ENCODE measurements at places on chromosomes 6 and 20.

DNA sequence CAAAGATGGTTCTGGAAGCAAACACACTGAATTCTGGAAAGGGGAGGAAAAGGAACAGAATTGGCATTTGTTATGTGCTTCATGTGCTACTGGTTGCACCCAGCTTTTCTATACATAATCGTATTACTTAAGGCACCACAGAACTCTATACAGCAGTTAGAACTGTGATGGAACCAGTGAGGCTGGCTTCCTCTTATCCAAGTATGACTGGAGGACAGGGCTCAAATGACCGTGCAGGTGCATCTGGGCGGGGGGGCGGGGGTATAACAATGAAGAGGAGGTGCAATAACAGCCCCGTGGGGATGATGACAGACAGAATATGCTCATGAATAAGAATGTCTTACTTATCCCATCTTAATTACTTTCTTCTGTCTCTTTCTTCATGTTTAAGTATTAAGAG lies 144.2 kb downstream of the BTBD9 start:
- no peak for DNase-seq

DNA sequence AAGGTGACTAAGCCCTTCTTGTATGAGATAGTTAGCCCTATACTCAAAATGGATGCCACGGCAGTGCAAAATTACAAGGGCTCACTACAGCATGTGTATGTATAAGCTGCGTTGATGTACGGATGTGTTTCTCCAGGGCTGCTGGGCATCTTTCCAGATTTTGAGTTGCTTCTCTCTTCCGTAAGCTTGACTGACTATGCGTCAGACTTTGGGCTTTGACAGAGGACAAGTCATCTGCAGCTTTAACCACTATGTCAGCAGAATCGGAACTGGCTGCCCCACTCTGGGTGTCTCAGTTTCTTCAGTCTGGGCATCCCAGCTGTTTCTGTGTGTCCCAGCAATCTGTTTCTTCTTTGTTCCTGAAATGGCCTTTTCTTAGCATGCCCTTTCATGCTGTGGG lies 241.6 kb downstream of the BTBD3 start:
- no peak for DNase-seq

- no peak for DNase-seq
Observed at GRCh38 chr6:37506479-37506878, 6.8 kb upstream of the CCDC167 start.

GRCh38 chr6:2558861-2559801 lies 191.6 kb downstream of the MYLK4 start:
- DNase-seq: no peak

- DNase-seq: no peak
Observed at GRCh38 chr20:54476169-54477009, 996 bp downstream of the DOK5 start.

- no peak for DNase-seq
Observed at GRCh38 chr6:31227143-31227542, 44.7 kb downstream of the HLA-C start.

GRCh38 chr6:43335469-43335868 lies 26.8 kb upstream of the CRIP3 start:
- DNase-seq: no peak

GRCh38 chr6:782141-782540 lies 89.2 kb upstream of the EXOC2 start:
- DNase-seq: no peak

GRCh38 chr6:38137608-38138265 lies 318.2 kb downstream of the ZFAND3 start:
- DNase-seq: no peak

DNA sequence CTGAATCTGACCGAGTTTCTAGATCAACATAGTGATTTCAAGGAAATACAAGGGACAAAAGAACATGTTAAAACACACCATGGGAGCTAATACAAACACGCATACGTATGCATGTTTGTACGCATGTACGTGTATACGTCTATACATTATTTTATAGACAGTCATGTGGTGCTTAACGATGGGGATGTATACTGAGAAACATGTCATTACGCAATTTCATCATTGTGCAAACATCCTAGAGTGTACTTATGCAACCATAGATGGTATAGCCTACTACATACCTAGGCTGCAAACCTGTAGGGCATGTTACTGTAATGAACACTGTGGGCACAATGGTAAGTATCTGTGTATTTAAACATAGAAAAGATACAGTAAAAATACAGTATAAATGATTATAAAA lies 25.0 kb upstream of the NELFCD start:
- no peak for DNase-seq

DNA sequence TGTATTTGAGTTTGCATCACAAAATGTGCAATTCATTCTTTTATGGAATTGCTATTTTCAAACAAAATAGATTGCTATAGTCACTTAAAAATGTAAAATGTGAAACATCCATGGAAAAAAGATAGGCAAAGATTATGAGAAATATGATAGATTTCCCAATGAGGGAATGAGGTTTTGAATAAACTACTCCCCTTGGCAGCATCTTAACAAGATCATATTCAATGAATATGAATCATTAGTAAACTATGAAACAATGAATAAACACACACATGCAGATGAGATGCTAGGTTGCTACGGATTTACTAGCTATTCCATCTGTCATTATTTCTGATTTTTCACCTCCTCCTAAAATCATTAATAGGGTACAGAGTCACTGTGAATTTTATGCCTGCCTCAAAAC lies 401.8 kb downstream of the PHF3 start:
- DNase-seq: no peak

DNA sequence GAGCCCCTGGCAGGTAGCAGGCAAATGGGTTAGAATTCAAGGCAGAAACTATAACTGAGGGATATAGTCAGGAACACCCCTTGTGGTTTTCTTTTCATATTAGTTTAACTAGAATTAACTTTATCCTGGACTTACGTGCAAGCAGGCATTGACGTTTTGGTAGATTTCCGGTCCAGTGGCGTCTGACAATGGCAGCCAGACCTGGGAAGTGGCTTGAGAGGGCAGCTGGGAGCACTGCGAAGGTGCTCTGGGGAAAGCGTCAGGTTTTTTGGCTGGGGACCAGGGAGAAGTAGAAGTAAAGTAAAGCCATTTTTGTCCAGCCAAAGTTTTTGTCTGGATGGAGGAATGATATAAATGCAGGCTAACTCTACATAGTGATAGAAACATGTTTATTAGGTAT lies 8.4 kb upstream of the ACSS1 start:
- no peak for DNase-seq

DNA sequence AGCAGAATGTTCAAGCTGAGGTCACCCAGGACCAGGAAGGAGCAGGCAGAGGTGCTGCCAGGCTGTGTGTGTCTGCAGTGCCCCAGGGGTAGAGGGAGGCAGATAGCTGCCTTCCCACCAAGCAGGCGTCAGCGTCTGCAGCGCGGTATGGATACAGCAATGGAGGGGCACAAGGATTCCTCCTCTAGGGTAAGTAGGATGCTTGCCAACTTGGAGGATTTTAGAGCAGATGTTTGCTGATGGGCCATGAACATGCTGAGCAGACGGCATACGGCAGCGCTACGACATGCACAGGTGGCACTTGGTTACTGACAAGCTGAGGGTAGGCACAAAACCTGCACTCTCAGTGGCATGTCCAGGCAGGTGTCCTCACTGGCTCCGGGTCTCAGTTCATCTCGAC lies 48.1 kb downstream of the PSMG4 start:
- no peak for DNase-seq

- DNase-seq: no peak
Observed at GRCh38 chr6:119974430-119975159, 625.0 kb upstream of the MAN1A1 start.

- DNase-seq: no peak
Observed at GRCh38 chr6:20238688-20239587, 26.7 kb upstream of the MBOAT1 start.

DNA sequence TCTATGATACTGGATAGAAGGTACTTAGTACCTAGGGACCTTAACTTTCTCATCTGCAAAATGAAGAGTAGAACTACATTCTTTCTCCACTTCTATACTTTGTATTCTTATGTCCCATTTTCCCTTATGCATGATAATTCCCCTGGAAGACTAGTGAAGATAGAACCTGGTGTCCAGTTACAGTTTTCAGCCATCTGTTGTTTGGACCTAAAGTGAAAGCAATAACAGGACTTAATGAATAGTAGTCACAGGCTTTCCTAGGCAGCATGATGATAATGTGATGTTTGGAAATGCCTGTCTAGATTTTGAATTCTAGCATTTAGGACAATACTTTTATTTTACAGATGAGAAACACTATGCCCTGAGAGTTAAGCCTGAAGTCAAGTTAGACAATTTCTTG lies 153.8 kb downstream of the RIMS1 start:
- DNase-seq: no peak

GRCh38 chr6:27617700-27618689 lies 145.1 kb upstream of the ZNF184 start:
- DNase-seq: no peak

- DNase-seq: no peak
Observed at GRCh38 chr6:80341330-80341729, 234.9 kb downstream of the BCKDHB start.

GRCh38 chr6:5684320-5685053 lies 322.2 kb downstream of the NRN1 start:
- no peak for DNase-seq

- DNase-seq: peak; percentile 29
Observed at GRCh38 chr6:72824833-72825232, 203.0 kb downstream of the KCNQ5 start.

DNA sequence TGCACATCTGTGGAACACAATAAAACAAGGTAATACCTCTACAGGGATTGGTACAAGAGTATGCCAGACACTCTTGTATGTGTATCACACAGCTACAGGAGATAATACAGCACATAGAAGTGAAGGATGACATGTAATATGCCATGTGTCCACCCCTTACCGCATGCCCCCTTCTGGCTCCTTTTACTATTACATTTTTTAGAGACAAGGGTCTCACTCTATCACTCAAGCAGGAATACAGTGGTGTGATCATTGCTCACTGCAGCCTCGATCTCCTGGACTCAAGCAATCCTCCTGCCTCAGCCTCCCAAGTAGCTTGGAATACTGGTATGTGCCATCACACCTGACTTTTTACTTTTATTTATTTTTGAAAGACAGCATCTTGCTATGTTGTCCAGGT lies 4.2 kb upstream of the NCR3 start:
- peak; percentile 81 for DNase-seq

GRCh38 chr6:84492241-84493165 lies 265.1 kb upstream of the CEP162 start:
- no peak for DNase-seq

DNA sequence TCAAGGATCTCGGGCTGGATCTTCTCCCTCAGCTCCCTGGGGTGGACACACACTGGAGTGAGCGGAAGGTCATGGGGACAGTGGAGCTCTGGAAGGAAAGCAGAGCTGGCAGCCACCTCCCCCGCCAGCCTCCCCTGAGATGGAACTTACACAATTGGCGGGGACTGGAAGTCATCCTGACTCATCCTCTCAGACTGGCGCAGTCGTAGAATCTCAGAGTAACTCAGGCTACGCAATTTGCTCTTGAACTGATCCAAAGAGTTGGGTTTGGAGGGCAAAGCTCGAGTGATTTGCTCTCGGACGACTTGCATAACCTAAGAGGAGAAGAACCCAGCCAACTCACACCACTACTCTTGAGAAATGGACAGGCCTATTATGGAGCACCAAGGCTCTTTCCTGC lies 34.8 kb downstream of the ELMO2 start:
- DNase-seq: peak; percentile 60

DNA sequence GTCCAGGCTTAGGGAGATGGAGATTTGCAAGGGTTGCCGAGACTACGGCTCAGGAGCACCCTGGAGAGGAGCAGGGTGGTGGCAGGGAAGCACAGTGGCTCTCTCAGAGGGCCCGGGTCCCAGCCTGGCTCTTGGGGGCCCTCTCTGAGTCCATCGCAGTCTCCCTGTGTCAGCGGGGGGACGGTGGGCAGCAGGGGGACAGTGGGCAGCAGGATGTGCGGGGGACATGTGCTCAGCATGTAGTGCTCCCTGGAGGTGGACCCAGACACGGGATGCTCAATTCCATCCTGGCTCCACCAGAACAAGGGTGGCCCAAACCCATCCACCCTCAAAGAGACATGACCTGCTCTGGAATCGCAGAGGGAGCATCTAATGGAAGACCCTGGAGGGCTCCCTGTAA lies 43.0 kb upstream of the ZBP1 start:
- DNase-seq: no peak

DNA sequence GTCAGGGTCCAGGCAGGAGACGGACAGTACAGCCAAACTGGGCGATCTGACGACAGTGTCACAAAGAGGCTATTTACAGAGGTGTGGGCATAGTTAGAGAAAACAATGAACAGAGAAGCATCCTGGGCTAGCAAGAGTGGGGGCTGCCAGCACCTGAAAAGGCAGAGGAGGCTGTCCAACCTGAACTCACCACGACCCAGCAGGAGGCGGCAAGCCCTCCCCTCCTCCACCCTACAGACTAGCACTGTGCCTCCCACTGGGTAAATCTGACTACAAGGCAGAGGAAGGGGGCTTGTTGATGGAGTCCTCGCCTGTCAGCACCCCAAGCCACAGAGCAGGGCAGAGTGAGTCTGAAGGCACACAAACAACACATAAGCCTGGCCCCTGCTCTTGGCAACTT lies 52.8 kb upstream of the CDYL start:
- no peak for DNase-seq

DNA sequence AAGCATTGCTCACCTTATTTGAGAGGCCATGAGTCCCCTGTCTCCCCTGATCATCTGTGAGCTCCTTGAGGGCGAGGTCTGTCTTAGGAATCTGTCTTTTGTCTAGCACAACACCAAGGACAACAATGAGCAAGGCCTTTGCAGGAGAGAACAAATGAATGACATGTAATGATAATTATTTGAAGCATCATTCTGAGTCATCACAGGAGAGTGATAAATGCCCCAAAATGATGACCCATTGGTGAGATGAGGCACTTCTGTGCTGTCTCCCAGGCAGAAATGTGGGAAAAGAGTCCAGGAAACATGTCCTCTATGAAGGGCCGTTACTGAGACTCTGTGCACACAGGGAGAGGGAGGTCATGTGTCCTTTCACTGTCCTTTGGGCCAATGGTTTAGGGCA lies 105.2 kb upstream of the LRFN2 start:
- no peak for DNase-seq

- no peak for DNase-seq
Observed at GRCh38 chr6:104162036-104162669, 697.6 kb downstream of the HACE1 start.

DNA sequence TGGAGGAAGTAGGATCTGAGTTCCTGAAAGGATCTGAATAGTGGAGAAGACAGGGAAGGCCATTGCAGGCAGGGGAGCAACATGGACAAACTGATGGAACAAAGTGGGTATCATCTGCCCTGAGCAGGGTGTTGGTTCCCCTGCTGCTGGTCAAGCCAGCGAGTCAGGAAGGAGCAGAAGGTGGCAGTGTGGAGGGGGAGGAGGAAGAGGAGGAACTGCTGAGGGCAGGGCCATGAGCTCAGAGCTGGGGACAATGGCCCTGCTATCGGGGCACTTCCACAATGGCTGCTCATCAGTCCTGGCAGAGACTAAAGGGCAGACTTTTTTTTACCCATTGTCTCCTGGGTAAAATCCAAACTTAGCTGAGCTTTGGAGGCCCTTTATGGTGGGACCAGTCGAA lies 13.6 kb downstream of the CNBD2 start:
- DNase-seq: no peak

DNA sequence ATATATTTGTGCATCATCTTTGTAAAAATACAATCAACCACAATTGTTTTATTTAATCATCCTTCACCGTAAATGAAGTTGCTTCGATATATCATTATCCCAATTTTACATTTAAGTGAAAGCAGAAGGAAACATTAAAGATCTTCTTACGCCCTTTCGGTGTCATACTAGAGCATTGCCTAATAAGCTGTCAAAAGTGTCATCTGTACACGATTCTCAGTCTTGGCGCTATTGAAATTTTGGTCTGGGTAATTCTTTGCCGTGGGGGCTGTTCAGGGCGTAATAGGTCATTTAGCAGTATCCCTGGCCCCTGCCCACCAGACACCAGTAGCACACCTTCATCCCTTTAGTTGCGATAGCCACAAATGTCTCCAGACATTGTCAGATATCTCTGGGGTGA lies 40.4 kb upstream of the TMEM170B start:
- DNase-seq: peak; percentile 60
